ENCODE measurements at places on chromosomes 2 and 18. TPM values are rescaled to one million over a fixed set of nuclear protein-coding genes. Genes with fewer than 3 reads are reported as not detected.

DNA sequence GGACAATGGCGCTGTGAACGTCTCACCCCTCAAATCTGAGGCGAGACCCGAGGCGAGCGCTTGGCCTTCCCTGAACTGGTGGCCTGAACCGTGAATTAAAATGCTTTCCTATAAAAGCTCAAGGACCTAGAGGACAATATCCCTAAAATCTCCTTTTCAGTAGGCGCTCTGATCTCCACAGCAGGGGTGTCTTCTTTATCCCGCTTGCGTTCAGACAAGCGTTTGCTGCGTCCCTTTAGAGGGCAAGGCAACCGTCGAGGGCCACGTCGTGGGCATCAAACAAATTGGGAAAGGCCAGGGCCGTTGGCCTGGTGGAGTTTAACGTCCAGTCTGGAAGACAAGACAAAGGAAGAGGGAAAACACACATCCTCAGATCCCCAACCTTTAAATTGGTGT lies 1.3 kb upstream of the RAX start:
- no peak overlapping the region for H3K27ac ChIP-seq
- peaks cover 6% of the 10 kb centered on the region for H3K4me1 ChIP-seq
- H3K36me3 ChIP-seq: no peaks in the 10 kb centered on the region
- no peak overlapping the region for H3K4me3 ChIP-seq
- no peak for DNase-seq
- peaks cover 34% of the 10 kb centered on the region for H3K27me3 ChIP-seq

CAD gene
- total RNA-seq: 16.2 TPM

DNA sequence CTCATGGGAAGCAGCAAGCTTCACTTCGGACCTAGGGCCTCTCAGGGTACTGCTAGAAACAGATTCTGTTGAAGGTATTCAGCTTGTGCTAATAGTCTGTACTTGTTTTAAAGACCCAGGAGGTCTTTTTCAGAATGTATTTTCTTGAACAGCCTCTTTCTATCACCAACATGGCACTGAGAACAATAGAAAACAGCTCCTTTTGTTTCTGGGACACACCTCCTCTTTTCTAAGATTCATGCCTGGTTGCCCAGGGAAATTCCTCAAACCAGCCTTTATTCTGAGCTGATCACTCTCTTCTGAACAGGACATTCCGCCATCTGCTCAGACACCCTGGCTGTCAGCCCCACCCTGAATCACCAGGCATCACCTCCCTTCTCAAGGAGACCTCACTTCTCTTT lies 389.6 kb downstream of the TGIF1 start:
- no peak overlapping the region for H3K4me3 ChIP-seq
- H3K4me1 ChIP-seq: no peaks in the 10 kb centered on the region
- no peak overlapping the region for H3K27ac ChIP-seq
- H3K36me3 ChIP-seq: no peaks in the 10 kb centered on the region

DNA sequence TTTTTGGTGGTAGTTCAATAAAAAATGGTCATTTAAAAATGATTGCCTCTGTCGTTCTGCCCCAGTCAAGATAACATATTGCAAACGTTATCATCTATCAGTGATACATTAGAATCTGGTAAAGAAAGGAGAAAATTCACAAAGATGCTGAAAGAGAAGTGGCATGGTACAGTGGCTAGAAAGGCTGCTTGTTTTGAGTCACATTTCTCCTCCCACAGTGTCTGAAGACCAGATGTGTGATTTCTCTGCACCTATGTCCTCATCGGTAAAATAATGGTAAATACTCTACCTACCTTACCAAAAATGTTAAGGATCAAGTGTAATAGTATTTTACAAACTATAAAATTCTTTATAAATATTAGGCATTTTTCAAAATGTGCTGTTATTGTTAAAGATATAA lies 76.1 kb upstream of the NOSTRIN start:
- DNase-seq: no peak
- H3K4me3 ChIP-seq: no peak overlapping the region
- H3K27me3 ChIP-seq: no peaks in the 10 kb centered on the region
- no peaks in the 10 kb centered on the region for H3K4me1 ChIP-seq
- H3K36me3 ChIP-seq: no peaks in the 10 kb centered on the region
- no peak overlapping the region for H3K27ac ChIP-seq

COPS8 gene
- total RNA-seq: 83.7 TPM

EHD3 gene
- total RNA-seq: 61.6 TPM

EPC2 gene
- 37.8 TPM for total RNA-seq

ROCK1 gene
- 95.4 TPM for total RNA-seq

CDH2 gene
- 25.9 TPM for total RNA-seq

GRCh38 chr2:176535467-176536113 lies 266.3 kb downstream of the MTX2 start:
- DNase-seq: no peak
- H3K36me3 ChIP-seq: no peaks in the 10 kb centered on the region
- H3K27me3 ChIP-seq: no peaks in the 10 kb centered on the region
- H3K4me1 ChIP-seq: peaks cover 12% of the 10 kb centered on the region
- H3K27ac ChIP-seq: no peak overlapping the region
- no peak overlapping the region for H3K4me3 ChIP-seq

TYMS gene
- total RNA-seq: 1.2 TPM

- no peak for DNase-seq
- no peak overlapping the region for H3K27ac ChIP-seq
- peaks cover 31% of the 10 kb centered on the region for H3K4me1 ChIP-seq
- no peak overlapping the region for H3K4me3 ChIP-seq
Observed at GRCh38 chr18:45328811-45329210, 286.5 kb upstream of the SLC14A2 start.

Data from thoracic aorta (tissue), 2 donors.